Mesothelial cell of epicardium (in vitro differentiated cells): ENCODE measurements at places on chromosomes 1 and 21. TPM values are rescaled to one million over a fixed set of nuclear protein-coding genes. Genes with fewer than 3 reads are reported as not detected.

DNA sequence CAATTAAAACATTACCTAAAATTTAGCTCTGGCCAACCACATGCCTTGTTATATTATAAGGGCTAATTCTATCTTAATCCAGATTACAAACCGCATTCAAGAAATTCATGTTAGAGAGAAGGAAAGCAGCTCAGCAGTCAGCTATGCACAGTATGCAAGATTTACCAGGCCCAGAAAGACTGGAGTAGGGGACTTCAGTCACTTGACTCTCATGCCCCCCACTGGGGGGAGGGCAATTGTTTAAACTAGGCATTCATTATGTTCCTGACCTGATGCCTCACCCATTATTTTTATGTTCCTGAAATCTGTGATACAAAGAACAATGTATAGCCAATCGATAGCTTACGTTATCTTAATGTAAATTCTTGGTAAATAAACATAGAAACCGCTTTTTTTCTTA, 96.9 kb downstream of the ZNF644 start:
- peaks cover 13% of the 10 kb centered on the region for H3K4me1 ChIP-seq
- DNase-seq, result no peak
- no peak overlapping the region for H3K4me3 ChIP-seq
- peaks cover 19% of the 10 kb centered on the region for H3K36me3 ChIP-seq
- no peak overlapping the region for H3K27ac ChIP-seq

GRCh38 chr1:114902343-114902742, 47.7 kb downstream of the SYCP1 start:
- peak overlapping the region; percentile 44 for H3K4me3 ChIP-seq
- H3K4me1 ChIP-seq, result peaks cover 8% of the 10 kb centered on the region
- DNase-seq, result no peak
- no peak overlapping the region for H3K27ac ChIP-seq
- no peaks in the 10 kb centered on the region for H3K36me3 ChIP-seq
- H3K27me3 ChIP-seq, result peaks cover 4% of the 10 kb centered on the region

DNA sequence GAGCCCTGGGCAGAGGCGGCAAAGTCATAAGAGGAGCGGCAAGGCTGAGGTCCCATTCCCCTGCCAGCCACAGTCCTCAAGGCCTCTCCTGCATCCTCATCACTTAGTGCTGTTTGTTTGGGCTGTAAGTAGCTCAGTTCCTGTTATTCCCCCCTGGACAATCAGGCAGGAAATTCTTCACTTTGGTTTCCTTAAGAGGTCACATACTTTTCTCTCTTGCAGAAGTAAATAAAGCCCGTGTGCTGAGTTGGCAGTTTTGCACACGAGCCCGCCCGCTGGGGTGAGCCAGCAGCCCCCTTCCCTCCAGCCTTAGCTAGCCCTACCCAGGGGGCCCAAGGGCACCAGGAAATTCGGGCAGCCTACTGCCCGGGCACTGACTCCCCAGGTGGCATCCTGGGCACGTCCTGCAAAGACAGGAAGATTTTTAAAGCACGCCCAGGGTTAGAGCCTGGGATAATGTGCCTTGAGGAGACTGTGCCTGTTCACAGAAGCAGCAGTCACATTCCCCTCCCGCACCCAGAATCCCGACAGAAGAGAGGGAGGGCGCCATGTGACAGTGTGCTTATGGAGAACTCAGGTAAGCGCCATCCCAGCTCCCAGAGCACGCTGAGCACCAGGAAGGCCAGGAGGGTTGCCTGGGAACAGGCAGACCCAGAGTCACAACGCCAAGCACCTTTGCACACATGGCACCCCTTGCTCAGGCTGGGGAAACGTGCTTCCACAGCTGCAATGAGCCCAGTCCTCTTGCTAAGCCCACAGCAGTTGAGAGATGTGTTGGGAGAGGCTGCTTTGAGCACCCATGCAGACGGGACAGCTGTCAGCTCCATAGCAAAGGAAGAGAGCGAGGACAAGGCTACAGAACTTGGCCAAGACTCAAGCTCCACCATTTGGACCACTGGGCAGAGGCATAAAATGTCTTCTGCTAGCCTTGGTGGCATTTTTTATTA, 144.5 kb upstream of the TMEM51 start:
- peaks cover 3% of the 10 kb centered on the region for H3K4me1 ChIP-seq
- DNase-seq, result no peak
- no peaks in the 10 kb centered on the region for H3K27me3 ChIP-seq
- peak overlapping the region; percentile 73 for H3K27ac ChIP-seq

DNA sequence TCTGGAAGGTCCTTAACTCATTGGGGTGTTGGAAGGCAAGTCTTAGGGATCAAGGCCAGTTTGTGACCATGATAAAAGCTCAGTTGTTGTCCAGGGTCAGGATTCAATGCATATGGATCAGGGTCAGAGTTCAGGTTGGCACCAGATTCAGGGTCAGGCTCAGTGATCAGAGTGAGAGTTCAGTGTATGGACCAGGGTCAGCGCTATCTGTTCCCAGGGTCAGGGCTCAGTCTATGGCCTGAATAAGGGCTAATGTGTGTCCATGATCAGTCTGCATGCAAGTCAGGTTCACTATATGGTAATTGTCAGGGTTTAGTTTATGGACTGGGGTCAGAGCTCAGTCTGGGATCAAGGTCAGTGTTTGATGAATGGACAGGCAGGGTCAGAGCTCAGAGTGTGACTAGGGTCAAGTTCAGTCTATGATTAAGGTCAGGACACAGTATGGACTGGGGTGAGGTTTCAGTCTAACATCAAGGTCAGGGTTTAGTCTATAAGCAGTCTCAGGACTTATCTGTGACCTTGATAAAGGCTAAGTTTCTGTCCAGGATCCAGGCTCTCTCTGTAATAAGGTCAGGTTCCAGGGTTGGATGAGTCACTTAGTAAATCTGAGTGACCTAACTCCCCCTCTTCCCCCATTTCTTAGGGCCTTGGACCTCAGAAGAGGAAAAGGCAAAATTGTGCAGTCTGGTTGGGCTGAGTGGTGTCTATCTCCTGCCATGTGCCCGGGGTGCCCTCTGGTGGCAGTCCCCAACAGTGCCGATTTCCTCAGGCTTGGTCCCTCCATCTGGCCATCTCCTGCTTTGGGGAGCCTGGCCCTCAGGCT, 23.8 kb downstream of the KNCN start:
- no peak overlapping the region for H3K27ac ChIP-seq
- H3K36me3 ChIP-seq, result no peaks in the 10 kb centered on the region
- no peak overlapping the region for H3K4me3 ChIP-seq
- H3K4me1 ChIP-seq, result peaks cover 23% of the 10 kb centered on the region

FALEC gene
- 1.2 to 1.9 TPM (median 1.7 TPM) in 3 replicates for total RNA-seq
